ENCODE measurements at places on chromosomes 4 and X.
A peak's percentile ranks its signal among the peaks of the same experiment; 100 is the strongest.

GRCh38 chrX:41391606-41392005, 55.5 kb upstream of the NYX start:
- DNase-seq, result no peak

DNA sequence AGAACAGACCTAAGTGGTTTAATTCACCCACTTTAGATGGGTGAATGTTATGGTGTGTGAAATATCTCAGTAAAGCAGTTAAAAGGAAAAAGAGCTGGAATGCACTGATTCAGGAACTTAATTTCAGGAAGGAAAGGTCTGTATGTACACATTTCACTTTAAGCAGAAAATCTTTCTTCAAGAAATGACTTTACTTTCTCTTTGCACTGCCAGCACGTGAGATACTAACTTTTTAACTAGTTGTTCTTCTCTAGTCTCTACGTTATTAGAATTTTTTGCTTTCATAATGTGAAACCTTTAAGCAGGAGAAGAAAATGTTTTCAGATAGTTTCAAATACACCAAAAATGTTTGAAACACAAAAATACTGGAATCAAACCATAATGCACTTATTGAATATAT, 18.8 kb downstream of the C4orf46 start:
- DNase-seq, result no peak

DNA sequence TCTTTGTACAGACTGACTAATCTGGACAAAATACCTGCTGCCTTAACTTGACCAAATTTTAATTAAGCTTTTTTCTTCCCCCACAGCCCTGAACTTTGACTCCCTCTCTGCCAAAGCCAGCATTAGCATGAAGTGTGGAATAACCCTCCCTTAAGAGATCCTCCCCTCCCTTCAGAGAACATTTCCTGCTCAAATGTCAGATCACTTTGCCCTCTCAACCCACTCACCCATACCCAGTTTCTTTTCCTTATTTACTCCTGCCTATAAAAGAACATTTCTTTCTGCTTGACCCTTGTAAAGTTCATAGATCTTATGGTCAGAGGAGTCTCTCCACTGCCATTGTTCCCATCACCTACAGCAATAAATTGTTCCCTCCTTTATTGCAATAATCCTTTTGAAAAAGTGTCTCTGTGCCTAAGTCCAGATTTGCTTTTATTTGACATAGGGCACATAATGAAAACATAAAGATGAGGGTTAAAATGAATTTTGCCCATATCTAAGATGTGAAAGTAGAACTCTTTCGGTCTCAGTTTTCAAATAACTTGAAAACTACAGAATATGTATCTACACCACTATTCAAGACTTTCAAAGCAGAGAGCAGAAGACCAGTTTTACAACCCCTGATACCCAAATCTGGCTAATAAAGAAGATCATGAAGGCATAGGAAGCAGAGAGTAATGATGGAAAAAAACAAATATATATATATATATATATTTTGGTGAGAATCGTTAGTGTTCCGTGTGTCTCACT, 289.7 kb upstream of the ANXA10 start:
- DNase-seq, result no peak

- DNase-seq, result no peak
These were observed 17.0 kb upstream of the GRIPAP1 start for GRCh38 chrX:49019050-49019449.

GRCh38 chrX:110066488-110067225, 63.7 kb downstream of the TMEM164 start:
- no peak for DNase-seq

DNA sequence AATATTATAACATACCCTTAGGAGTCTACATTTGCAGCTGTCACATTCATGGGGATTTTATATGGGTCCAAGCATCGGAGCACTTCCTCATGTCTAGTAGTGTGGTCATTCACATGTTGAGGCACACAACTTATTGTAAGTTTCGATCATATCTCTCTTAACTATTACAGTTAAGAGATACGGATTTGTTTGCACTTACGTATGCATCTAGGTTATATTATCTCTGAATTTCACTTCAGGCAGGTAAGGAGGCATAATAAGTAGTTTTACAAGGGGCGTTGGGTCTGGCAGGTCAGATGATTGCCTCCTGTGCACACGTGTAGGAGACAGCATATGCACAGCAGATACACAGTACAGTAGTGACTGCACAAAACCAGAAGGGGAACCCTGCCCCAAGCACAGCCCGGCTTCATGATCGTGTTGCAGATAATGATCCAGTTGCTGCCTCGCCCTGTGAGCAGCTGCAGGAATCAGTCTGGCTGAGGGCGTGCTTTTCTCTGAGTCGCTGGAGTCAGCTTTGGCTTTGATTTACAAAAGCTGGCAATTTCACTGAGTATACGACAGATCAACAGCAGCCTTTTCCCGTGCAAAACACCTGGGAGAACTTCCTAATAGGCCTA, 302.9 kb upstream of the GATB start:
- peak; percentile 16 for DNase-seq

GRCh38 chr4:2370597-2371320, 47.7 kb downstream of the ZFYVE28 start:
- DNase-seq, result no peak

DNA sequence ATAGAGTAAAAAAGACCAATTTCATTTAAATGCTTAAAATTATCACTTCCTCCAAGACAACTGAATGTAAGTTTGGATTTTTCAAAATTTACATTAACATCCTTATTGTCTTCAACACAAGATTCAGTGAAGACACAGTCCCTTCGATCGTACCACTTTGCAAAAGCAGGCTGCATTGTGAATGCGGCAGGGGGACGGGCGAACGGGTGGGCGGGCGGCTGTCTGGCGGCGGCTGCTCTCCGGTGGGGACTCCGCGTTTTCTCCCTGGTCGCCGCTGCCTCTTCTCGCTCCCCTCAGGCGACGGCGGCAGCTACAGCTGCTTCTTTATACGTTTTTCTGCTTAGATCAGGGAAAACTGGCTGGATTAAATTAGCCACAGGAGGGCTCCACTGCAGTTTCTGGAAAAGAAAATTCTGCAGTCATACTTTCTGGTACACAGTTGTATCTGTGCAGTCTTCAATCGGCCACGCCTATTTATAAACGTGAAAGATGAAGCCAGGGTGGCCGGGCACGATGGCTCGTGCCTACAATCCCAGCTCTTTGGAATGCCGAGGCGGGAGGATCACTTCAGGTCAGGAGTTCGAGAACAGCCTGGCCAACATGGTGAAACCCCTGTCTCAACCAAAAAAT, 33.9 kb upstream of the HPF1 start:
- DNase-seq, result peak; percentile 78
